Right ventricle myocardium superior (tissue), 1 donor: ENCODE measurements at places on chromosomes 3 and 15.

GRCh38 chr3:129013491-129013891 lies 12.4 kb downstream of the EFCC1 start:
- DNase-seq = peak; percentile 22

GRCh38 chr15:77387365-77388105 lies 32.4 kb downstream of the PEAK1 start:
- no peak for DNase-seq

DNA sequence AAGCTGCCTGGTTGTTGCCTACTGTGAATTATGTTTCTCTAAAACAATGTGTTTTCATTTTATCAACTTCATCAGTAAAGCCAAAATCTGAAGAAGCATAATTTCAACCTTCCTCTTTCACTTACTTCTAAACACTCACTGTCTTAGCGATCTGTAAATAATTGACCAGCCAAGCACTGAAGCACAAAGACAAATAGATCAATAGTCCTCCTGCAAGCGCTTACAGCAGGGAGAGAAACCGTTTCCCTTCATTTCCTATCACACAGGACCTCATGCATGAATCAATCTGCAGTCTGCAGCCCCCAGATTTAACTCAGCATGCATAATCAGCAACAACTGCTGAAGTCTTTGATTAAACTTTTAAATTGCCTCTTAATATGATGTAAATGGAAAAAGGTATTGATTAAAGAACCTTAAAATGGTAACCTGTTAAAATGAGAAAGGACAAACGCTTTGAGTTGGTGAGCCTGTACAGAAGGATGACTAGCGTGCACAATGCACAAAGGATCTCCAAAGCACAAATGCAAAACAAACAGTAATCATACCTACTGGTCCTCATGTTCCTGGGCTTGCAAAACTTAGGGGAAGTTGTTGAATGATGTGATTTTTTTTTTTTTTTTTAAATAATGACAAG lies 370.2 kb upstream of the ZNF385D start:
- no peak for DNase-seq

DNA sequence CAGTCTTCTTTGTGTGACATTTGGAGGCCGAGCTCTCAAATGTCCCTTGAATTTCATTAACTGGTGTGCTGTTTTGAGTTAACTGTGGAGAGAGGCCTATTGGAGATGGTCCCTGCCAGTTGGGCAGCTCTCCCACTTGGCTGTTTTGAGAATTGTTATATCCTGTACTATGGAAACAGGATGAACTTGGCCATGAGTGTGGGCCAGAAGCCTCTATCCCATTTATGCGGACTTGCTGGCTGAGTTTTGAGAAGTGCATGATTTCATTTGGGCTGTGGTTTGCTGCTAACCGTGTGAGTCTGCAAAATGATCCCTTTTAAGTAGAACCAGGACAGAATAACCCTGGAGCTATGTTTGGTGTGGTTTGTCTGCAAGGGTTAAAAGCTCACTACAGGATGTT lies 366.0 kb downstream of the PTPRG start:
- peak; percentile 89 for DNase-seq

DNA sequence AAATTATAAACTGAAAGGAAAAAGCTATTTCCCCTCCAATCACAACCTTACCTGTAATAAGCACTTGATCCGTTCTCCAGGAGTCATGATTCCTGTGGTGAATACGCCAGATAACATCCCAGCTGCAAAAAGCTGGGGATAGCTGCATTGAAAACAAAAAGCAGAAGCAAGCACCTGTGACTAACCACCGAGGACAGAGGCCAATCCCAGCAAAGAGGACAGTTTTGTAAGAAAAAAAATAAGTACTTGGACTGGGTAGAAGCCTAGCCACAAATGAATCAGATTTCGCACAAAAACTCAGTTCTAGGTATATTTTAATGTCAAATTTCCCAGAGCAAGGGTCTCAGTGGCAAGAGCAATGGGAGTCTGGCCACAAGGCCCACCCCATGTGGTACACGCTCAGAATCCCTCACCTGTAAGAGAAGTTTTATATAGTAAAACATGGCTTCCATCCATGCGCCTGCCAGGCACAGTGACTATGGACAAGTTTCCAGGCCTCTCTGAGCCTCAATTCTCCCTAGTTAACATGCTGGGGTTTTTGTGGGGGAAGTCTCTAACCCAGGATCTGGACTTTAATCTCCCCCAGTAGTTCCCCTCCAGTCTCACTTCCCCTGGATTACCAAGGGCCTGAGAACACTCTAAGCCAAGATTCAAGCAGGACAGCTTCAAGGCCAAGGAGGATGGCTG lies 19.2 kb downstream of the SLC25A20 start:
- no peak for DNase-seq
